Fibroblast of the conjunctiva (primary cell): ENCODE measurements at places on chromosomes 4 and X.

DNA sequence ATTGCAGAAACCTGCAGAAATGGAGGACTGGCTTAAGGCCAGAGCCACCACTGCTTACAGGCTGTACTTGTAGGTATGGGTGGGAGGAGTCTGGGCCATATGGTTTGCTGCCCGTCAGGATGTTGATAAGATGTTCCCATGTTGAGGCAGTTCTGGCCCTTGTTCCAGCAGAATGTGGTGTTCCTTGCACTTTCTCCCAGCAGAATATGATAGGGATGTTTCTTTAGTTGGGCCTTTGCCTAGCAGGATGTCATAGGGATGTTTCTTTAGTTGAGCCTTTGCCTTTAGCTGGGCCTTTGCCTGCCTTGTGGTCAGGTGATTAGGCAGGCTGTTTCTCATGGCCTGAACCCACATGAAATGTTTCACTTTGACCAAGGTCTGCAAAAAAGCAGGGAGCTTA is 139.1 kb upstream of the PAQR3 start:
- no peak for DNase-seq

GRCh38 chrX:63675716-63676115 is 109.3 kb downstream of the ARHGEF9 start:
- no peak for DNase-seq

DNA sequence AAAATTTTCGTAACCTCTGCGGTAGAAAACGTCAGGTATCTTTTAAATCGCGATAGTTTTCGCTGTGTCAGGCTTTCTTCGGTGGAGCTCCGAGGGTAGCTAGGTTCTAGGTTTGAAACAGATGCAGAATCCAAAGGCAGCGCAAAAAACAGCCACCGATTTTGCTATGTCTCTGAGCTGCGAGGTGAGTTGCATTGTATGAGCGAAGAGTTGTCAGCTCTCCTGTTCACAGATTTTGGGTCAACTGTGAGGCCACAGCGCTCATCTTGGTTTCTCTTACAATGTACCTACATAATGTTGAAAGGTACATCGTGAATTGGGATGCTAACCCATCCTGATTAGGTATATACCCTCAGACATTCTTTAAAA is 486 bp downstream of the CLCN3 start:
- DNase-seq: no peak

- DNase-seq: no peak
Observed at GRCh38 chr4:142243255-142243654, 602.8 kb downstream of the INPP4B start.

DNA sequence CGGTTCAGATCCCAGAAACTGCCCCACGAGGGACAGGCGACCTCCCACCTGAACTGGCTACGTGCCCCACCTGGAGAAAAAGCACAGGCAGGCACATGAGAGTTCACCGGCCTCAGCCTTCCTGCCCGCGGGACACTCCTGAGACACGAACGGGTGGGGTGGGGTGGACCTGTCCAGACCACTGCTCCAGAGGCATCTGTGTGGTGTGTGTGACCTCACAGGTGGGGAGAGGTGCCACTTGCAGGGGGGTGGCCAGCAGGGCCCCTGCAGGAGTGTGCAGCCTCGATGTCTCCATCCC is 18.5 kb downstream of the NELFA start:
- no peak for DNase-seq

GRCh38 chrX:112368371-112368770 is 285.8 kb upstream of the TRPC5 start:
- no peak for DNase-seq

- no peak for DNase-seq
Observed at GRCh38 chr4:53863736-53864365, 200.6 kb downstream of the CHIC2 start.

- no peak for DNase-seq
Observed at GRCh38 chr4:152936446-152937335, 568 bp downstream of the FHDC1 start.

GRCh38 chr4:26248647-26249046 is 72.2 kb upstream of the RBPJ start:
- DNase-seq: peak; percentile 79

DNA sequence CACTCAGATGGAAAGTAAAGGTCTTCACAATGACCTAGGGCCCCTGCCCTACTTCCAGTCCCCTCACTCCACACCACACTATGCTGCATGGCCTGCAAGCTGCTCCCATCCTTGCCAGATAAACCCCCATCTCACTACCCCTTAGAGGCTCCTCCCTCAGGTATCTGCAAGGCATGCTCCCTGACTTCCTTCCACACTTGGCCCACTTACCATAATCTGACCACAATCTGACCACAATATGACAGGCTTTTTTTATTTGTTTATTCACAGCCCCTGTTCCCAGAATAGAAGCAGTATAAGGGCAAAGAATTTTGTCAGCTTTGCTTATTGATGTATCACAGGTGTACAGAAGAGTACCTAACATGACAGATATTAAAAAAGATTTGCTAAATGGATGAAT is 124.7 kb downstream of the CAMK2D start:
- DNase-seq: no peak

- no peak for DNase-seq
Observed at GRCh38 chr4:112361181-112361791, 64.1 kb downstream of the ALPK1 start.

- DNase-seq: no peak
Observed at GRCh38 chrX:10203617-10204016, 46.8 kb downstream of the CLCN4 start.

GRCh38 chrX:112233164-112233563 is 150.6 kb upstream of the TRPC5 start:
- DNase-seq: no peak

DNA sequence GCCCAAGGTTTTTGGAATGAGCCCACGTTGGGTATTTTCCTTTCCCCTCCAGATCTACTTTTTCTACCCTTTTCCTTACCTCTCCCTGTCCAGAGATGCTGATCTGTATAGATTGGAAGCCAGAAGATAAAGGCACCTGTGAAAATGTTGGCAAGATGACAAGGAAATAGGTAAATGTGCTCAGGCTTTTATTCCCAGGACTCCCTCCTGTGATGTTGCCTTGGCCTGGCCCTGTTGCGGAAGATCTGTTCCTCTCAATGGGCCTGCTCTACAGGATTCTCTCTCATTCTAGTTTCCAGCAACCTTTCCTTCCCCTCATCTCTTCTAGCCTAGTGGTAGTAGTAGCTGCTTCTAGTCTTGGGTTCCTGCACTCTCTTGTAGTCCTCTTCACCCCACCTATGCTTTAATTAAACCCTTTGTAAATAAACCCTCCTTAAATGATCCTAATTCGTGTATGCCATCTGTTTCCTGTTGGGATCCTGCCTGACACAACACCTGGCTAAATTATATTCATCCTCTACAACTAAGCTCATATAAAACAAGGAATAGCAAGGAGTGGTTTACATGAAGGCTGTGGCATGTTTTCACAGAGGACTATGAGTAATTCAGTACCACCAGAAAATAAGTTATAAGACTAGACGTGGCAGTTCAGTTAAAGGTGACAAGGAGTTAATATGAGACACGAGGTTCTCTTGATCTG is 95.7 kb upstream of the MAOA start:
- DNase-seq: no peak

- peak; percentile 61 for DNase-seq
Observed at GRCh38 chrX:46791927-46792809, 33.2 kb upstream of the SLC9A7 start.

GRCh38 chr4:46844325-46844917 is 64.6 kb downstream of the COX7B2 start:
- DNase-seq: peak; percentile 30

- DNase-seq: no peak
Observed at GRCh38 chr4:88794952-88795351, 97.3 kb upstream of the NAP1L5 start.

DNA sequence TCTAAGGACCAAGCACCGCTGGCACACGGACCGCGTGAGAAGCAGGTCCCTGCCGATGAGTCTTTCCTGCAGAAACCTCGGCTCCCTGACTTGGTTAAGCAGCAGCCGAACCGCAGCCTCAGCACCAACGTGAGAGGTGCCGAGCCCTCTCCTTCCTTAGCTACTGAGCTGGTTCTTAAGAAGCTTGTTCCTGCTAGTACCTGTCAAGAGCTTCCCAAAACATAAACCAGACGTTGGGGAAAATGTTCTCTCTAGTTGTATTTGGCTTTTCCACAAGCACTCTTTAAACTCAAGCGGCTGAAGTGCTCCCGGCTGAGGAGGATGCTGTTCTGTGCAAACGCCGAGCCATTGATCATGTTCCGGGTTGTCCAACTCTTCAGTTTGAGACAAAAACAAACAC is 29.3 kb upstream of the TLR3 start:
- no peak for DNase-seq

DNA sequence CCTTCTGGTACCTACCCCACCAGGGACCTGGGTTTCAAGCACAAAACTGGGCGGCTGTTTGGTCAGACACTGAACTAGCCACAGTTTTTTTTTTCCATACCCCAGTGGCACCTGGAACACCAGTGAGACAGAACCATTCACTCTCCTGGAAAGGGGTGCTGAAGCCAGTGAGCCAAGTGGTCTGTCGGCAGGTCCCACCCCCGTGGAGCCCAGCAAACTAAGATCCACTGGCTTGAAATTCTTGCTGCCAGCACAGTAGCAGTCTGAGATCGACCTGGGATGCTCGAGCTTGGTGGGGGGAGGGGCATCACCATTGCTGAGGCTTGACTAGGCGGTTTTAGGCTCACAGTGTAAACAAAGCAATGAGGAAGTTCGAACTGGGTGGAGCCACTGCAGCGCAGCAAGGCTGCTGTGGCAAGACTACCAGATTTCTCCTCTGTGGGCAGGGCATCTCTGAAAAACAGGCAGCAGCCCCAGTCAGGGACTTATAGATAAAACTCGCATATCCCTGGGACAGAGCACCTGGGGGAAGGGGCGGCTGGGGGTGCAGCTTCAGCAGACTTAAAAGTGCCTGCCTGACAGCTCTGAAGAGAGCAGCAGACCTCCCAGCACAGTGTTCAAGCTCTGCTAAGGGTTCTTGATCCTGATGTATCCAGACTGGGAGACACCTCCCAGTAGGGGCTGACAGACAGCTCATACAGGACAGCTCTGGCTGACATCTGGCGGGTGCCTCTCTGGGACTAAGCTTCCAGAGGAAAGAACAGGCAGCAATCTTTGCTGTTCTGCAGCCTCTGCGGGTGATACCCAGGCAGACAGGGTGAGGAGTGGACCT is 223.0 kb downstream of the COX18 start:
- DNase-seq: no peak

- DNase-seq: no peak
Observed at GRCh38 chrX:11398785-11399184, 105.6 kb downstream of the AMELX start.

GRCh38 chr4:156102411-156102810 is 148.7 kb upstream of the CTSO start:
- DNase-seq: no peak

DNA sequence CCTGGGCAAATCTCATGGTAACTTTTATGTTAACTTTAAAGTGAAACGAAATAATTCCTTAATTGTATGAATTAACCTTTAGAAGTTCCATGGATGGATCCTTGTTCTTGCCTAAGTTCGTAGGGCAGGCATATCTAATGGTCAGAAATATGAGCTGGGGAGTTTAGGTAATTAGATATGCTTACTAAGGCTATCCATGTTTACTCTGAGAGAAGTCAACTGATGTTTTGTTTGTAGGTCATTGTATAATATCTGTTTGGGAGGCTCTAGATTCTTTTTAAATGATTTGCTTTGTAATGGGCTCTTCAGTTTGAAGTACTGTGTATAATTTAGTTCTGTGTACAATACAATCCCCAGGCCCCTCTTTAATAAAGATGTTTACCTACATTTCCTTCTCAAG is 117.0 kb downstream of the DCK start:
- no peak for DNase-seq
